A549 treated with CpdA at 1 μM for 4 hours (cell line): ENCODE measurements at places on chromosomes 5 and 9. TPM values are rescaled to one million over a fixed set of nuclear protein-coding genes. Genes with fewer than 3 reads are reported as not detected.

The SOX30 gene
- 0.05 to 0.07 TPM in 2 of 5 replicates, not detected in the others for total RNA-seq

The FABP6 gene
- 0.79 to 1.7 TPM (median 0.92 TPM) in 5 replicates for total RNA-seq

The SELENOP gene
- 0.17 to 0.57 TPM (median 0.41 TPM) in 4 of 5 replicates, not detected in the other for total RNA-seq

The CEL gene
- 0.26 to 0.86 TPM (median 0.66 TPM) in 5 replicates for total RNA-seq

The PCDHB9 gene
- total RNA-seq: 0.01 to 0.03 TPM in 2 of 5 replicates, not detected in the others

The TMEM232 gene
- total RNA-seq: 0.10 to 0.35 TPM (median 0.31 TPM) in 3 of 5 replicates, not detected in the others
